ENCODE measurements at places on chromosomes 4 and X. TPM values are rescaled to one million over a fixed set of nuclear protein-coding genes. Genes with fewer than 3 reads are reported as not detected.

GRCh38 chrX:107845625-107846024 is 20.0 kb downstream of the MID2 start:
- DNase-seq = no peak
- no peaks in the 10 kb centered on the region for H3K27me3 ChIP-seq
- no peak overlapping the region for H3K4me3 ChIP-seq
- no peaks in the 10 kb centered on the region for H3K36me3 ChIP-seq
- no peak overlapping the region for H3K27ac ChIP-seq

DNA sequence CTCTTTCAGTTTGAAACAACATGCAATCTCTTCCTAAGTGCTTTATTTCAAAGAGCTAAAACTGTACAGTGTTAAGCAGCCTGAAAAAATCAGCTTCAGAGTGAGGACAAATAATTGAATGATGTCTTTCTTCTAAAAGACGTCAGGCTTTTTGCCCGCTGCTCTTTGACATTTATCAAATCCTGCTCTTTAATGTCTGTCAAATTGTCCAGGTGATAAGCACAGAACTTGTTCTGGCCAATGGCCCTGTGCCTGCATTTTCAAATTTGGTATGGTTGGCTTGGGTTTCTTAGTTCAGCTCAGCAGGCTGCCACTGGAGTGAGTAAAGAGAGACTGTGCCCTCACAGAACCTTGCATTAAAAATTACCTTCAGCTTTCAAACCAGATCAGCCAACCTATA is 712.9 kb upstream of the LCORL start:
- H3K36me3 ChIP-seq = no peaks in the 10 kb centered on the region
- no peak overlapping the region for H3K27ac ChIP-seq
- H3K4me3 ChIP-seq = no peak overlapping the region
- H3K4me1 ChIP-seq = peaks cover 10% of the 10 kb centered on the region
- DNase-seq = peak; percentile 4

GRCh38 chr4:27059446-27059845 is 198.8 kb downstream of the STIM2 start:
- H3K36me3 ChIP-seq = no peaks in the 10 kb centered on the region
- no peaks in the 10 kb centered on the region for H3K4me1 ChIP-seq
- no peak overlapping the region for H3K4me3 ChIP-seq
- H3K27me3 ChIP-seq = no peaks in the 10 kb centered on the region

- no peaks in the 10 kb centered on the region for H3K4me1 ChIP-seq
- no peak for DNase-seq
- H3K27me3 ChIP-seq = no peaks in the 10 kb centered on the region
- no peak overlapping the region for H3K27ac ChIP-seq
These were observed 76.8 kb upstream of the MCF2 start for GRCh38 chrX:139784807-139785206.

Gene PRDM5
- 64.7 TPM for total RNA-seq

- H3K27ac ChIP-seq = no peak overlapping the region
- no peaks in the 10 kb centered on the region for H3K36me3 ChIP-seq
- no peaks in the 10 kb centered on the region for H3K4me1 ChIP-seq
- no peak overlapping the region for H3K4me3 ChIP-seq
- no peak for DNase-seq
These were observed 156.4 kb downstream of the HS6ST2 start for GRCh38 chrX:132802033-132802432.

Gene FGF5
- total RNA-seq = not detected

DNA sequence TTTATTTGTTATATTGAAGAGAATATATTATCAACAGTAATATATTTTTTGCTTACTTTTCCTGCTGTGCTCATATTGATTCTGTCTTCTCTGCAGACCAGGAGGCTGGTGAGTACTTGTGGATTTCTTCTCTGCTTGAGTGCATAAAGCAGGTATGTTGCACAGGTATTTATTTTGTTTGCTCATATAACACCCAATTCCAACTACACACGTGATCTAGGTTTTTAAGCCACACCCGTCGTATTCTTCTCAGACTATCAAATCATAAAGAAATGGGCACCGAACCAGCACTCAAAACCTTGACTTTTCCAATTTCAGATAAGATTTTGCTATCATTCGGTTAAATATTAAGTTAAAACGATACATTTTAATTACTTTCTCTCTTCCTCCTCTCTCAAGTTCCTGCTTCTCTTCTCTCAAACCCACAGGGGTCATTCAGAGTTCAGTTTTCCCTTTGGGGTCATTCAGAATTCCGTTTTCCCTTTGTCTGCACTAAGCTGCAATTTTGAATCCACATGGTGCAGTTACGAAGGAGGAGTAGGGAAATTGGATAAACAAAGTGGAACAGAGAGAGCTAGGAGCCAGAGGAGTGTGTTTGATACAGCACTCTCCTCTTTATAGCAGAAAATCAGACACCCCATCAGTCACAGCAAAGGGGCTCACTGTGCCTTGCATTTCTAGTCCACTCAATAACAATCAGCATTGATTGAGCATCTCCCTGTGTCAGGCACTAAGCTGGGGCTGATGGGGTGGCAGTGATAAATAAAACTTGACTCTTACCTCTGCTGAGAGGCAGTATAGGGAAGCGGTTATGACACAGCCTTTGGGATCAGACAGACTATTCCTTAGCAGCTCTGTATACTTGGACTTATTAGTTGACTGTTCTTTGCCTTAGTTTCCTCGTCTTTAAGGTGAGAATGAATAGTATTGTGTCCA is at the start of gene ADH1C:
TSS of gene ADH1C (minus strand) at position 145 of the 936 bp plus-strand sequence. CDS start at position 74, 71 bp downstream.
- no peaks in the 10 kb centered on the region for H3K4me1 ChIP-seq
- no peaks in the 10 kb centered on the region for H3K27me3 ChIP-seq
- DNase-seq = peak; percentile 67
- H3K36me3 ChIP-seq = no peaks in the 10 kb centered on the region

DNA sequence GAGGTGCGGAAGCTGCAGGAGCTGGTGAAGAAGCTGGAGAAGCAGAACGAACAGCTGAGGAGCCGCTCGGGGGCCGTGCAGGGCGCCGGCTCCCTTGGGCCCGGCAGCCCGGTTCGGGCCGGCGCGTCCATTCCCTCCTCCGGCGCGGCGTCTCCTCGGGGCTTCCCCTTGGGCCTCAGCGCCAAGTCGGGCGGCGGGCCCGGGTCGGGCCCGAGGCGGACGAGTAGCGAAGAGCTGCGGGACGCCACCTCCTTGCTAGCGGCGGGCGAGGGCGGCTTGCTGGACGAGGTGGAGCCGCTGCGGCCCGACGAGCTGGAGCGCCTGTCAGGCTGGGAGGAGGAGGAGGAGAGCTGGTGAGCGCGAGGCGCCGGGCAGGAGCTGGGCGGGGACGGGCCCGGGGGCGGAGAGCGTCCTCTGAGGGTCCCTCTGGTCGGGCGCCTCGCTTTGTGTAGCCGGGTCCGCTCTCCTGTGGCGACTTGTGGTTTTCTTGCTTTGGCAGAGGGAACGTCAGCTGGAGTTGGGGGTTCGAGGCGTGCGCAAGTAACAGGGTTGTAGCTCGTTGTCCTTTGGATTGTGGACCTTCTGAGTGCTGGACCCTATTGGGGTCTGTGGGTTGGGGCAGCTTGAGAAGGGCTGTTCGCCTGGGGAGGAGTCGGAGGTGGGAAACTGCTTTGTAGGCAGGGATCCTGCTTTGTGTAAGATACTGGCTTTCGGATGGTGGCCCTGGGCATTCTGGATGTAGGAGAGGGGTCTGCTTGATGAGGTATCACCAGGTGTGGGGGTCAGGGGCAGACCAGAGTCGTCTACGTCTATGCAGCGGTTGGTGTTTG is 662 bp downstream of the SLAIN2 start:
- peak overlapping the region; percentile 98 for H3K27ac ChIP-seq
- H3K4me1 ChIP-seq = peaks cover 63% of the 10 kb centered on the region
- peak overlapping the region; percentile 94 for H3K4me3 ChIP-seq
- DNase-seq = peak; percentile 55
- no peaks in the 10 kb centered on the region for H3K36me3 ChIP-seq
- no peaks in the 10 kb centered on the region for H3K27me3 ChIP-seq

Gene PGAM4
- total RNA-seq = not detected

GRCh38 chr4:13207226-13207625 is 276.9 kb downstream of the RAB28 start:
- H3K27ac ChIP-seq = no peak overlapping the region
- no peaks in the 10 kb centered on the region for H3K4me1 ChIP-seq
- H3K4me3 ChIP-seq = no peak overlapping the region

- H3K27ac ChIP-seq = peak overlapping the region; percentile 91
- H3K36me3 ChIP-seq = no peaks in the 10 kb centered on the region
- H3K4me3 ChIP-seq = peak overlapping the region; percentile 77
- H3K27me3 ChIP-seq = no peaks in the 10 kb centered on the region
- peak; percentile 32 for DNase-seq
These were observed 981 bp downstream of the TET2 start for GRCh38 chr4:105147553-105148161.

DNA sequence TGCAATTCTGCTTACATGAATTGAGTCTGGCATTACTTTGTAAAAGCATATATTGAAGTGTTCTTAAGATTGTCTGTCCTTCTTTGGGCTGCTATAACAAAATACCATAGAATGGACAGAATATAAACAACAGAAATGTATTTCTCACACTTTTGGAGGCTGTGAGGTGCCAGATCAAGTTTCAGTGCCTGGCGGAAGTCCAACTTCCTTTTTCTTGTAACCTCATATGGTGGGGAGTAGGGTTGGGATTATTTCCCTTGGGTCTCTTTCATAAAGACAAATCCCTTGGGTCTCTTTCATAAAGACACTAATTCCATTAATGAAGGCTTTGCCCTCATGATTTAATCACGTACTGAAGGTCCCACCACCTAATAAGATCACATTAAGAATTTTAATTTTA is 199.3 kb upstream of the GRID2 start:
- no peak overlapping the region for H3K27ac ChIP-seq
- H3K4me1 ChIP-seq = no peaks in the 10 kb centered on the region
- no peak overlapping the region for H3K4me3 ChIP-seq
- H3K27me3 ChIP-seq = no peaks in the 10 kb centered on the region
- no peak for DNase-seq
- no peaks in the 10 kb centered on the region for H3K36me3 ChIP-seq

DNA sequence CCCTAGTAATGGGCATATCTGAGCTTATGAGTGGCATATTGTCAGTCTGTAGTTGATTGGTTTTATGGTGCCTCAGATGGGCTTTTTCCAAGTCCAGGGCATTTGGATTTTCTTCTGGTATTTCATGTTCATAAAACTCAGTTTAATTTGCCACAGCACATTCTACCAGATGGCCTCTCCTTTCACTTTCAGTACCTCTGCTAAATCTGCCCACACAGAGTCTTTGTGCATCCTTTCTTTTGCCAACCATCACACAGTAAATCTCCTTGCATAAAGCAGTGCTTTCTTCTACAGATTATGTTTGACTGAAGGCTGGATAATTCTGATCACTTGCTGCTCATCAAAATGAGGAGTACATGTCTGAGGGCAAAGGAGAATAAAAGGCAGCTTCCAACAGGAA is 98.2 kb downstream of the HS6ST2 start:
- no peak overlapping the region for H3K4me3 ChIP-seq
- H3K36me3 ChIP-seq = no peaks in the 10 kb centered on the region
- H3K27ac ChIP-seq = no peak overlapping the region
- DNase-seq = no peak

DNA sequence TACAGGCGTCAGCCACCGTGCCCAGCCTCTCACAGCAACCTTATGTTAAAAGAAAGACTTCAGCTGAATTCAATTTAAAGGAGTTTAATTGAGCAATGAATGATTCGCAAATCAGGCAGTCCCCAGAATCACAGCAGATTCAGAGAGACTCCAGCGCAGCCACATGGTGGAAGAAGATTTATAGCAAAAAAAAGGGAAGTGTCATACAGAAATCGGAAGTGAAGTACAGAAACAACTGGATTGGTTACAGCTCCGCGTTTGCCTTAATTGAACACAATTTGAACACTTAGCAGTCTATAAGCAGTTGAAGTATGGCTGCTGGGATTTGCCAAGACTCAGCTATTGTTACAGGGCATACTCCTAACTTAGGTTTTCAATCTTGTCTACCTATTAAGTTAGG is 19.8 kb downstream of the CENPVL3 start:
- H3K27me3 ChIP-seq = no peaks in the 10 kb centered on the region
- H3K36me3 ChIP-seq = no peaks in the 10 kb centered on the region
- no peaks in the 10 kb centered on the region for H3K4me1 ChIP-seq

Gene SLC25A43
- 6.2 TPM for total RNA-seq

GRCh38 chr4:146059865-146060264 is 115.7 kb upstream of the LSM6 start:
- no peak for DNase-seq
- H3K27me3 ChIP-seq = no peaks in the 10 kb centered on the region
- no peaks in the 10 kb centered on the region for H3K36me3 ChIP-seq
- H3K4me3 ChIP-seq = no peak overlapping the region
- H3K4me1 ChIP-seq = no peaks in the 10 kb centered on the region

Gene ALG13
- 97.4 TPM for total RNA-seq

All from stomach (tissue), 19 donors.